Activated naive CD8-positive, alpha-beta T cell treated with anti-CD3 and anti-CD28 coated beads, Interleukin-2, amount 10 ng/mL, durations not matched to agents 7 days and 5 days (primary cell): ENCODE measurements at places on chromosomes 11 and 22.
A peak's percentile ranks its signal among the peaks of the same experiment; 100 is the strongest.

DNA sequence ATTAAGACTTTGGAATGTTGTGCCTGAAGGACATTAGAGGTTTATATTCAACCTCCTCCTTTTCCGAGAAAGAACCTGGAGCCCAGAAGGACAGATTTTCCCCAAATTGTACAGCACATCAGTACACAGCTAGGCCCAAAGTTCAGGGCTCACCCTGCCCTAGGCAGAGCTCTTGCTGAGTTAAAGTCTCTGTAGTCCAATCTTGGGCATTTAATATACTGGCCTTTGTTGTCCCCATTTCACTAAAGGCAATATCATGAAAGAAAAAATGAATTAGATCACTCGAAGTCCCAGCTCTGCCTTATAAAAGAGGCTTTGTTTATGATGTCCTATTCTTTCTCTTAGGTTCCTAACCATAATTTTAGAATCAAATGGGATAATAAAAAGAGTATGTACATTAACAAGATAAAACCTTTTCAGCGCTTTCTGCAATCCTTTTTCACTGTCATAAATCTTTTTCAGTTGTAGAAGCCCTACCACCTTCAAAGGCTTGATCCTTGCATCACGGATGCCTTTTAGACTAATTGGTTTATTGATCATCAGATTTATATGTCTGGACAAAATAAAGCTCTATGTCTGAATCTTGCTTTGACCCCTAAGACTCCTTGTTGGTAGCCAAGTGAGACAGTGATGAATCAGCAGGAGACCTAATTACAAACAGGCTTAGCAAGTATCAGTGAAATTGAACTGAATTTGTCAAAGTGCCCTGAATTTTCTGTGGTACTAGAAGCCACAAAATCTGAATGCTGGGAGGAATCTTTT is 39.8 kb downstream of the RELT start:
- no peak for DNase-seq

DNA sequence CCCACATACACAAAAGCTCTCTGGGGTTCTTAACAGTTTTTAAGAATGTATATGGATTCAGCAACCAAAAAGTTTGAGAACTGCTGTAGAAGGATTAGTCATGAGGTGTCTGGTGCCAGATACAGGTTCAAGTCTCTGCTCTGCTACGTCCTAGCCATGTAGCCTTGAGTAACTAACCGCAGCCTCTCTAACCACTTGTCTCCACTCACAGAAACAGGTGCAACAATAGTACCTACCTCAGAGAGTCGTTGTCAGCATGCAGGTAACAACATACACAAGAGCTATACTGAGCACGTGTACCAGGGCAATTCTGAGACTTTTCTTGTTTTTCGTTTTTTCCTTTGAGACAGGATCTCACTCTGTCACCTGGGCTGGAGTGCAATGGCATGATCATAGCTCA is 26.9 kb downstream of the CBX7 start:
- no peak for DNase-seq

GRCh38 chr22:30547188-30547587 is 647 bp upstream of the SEC14L6 start:
- DNase-seq, result no peak

DNA sequence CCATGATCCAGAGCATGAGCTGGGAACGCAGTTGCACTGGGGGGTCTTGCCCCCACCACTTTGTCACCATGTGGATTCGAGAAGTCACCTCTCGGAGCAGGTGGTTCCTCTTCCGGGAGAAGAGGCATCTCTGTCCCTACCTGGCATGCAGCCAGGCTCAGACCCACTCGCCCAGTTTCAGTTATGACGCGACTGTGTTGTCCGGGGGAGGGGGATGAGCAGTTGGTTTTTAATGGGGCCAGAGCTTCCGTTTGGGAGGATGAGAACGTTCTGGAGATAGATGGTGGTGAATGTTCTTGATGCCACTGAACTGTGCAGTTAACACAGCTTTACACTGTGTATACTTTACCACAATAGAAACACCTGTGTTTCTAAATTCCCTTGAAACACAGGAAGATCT is 41.5 kb downstream of the DHCR7 start:
- DNase-seq, result no peak

DNA sequence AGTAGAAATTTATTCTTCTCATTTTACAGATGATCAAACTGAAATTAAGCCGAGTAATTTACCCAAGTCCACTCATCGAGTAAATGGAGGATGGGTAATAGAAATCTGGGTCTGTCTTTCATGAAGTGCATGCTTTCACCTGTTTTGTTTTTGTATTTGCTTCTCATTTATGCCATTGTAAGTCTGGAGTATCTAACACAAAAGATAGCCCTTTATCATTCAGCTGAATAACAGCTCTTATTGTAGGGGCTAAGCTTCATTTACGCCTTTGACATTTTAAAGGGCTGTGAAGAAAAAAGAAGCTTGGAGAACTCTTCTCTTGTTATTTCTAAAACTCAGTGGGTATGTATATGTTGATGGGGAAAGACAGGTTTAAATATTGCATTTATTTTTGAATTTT is 1196.2 kb upstream of the TENM4 start:
- DNase-seq, result no peak

DNA sequence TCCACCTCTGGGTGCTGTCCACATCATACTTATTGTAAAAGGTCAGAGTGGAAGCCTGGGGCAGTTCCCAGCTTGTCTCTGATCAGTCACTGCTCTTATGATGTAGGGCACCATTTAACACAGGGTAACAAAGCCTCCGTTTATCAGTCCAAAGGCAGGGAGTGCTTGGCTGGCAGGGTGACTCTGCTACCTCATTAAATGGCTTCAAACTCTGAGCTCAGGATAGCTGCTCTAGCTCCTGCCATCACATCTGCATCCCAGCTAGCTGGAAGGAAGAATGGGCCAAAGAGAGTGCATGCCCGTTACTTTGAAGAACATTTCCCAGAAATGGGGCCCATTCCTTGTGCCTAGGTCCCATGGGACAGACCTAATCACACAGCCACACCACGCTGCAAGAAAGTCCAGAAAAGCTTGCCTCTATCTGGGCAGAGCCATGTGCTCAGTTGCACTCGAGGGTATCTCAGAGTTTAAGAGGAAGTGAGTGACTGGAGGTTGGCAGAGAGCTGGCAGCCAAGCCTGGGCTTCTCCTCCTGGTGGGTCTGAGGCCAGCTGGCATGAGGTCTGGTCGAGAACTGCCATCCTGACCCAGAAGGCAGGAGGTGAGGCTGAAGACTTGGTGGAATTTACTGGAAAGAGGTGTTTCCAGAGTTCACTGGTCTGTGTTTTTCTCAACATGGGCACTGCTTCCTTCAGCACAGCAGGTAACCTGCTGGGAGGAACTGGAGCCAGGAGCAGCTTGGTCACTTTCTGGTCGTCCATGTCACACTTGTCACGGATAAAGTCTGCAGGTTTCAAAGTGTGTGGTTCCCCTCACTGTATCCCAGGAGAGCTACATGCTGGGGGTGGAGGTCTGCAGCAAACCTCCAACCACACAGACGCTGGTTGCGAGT is 935.7 kb downstream of the BRD1 start:
- DNase-seq, result no peak

DNA sequence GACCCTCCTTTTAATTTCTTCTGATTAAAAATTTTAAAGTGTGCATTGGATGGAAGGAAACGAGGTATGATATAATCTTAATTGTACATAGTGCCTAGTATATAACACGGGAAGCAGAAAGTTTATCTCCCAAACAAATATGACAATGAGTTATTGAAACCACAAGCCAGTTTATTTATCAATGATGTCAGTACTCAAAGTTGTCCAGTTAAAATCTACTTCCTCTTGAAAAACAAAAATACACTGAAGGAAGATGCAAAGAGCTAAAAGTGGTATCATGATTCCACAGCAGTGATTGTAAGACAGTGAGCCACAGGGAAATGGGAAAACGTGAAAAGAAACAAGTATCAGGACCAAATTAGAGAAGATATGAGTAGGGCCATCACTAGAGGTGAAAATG is 18.8 kb upstream of the OR5B21 start:
- no peak for DNase-seq

- no peak for DNase-seq
These were observed 918 bp upstream of the CAPN5 start for GRCh38 chr11:77065878-77066228.

- DNase-seq, result no peak
These were observed 241.3 kb upstream of the NCAM1 start for GRCh38 chr11:112719736-112720525.

DNA sequence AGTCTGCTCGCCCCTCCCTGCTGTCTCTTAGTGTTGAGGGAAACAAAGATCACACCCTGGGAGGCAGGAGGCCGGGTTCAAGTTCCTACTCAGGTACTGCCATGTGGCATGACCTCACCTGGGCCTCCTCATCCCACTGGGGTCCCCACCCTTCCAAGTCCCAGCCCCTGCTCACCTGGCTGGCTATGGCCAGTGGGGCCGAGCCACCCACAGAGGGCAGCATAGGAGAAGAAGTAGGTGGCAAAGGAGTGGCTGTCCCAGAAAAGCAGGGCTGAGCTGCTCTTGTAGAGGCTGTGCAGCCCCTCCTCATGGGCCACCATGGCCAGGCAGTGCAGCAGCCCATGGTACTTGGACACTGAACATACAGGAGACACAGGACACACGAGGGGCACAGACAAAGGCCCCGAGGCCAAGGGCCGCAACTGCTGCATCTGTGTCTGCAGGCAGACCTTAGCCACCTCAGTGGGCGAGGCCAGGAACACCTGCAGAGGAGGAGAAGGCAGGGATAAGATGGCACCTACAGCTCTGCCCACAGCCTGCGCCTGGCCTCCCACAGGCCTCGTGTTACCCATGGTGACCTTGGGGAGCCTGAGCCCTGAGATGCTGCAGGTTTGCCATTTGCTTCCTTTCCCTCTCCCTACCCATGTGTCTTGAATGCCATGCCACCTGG is 50.6 kb upstream of the MPEG1 start:
- no peak for DNase-seq

DNA sequence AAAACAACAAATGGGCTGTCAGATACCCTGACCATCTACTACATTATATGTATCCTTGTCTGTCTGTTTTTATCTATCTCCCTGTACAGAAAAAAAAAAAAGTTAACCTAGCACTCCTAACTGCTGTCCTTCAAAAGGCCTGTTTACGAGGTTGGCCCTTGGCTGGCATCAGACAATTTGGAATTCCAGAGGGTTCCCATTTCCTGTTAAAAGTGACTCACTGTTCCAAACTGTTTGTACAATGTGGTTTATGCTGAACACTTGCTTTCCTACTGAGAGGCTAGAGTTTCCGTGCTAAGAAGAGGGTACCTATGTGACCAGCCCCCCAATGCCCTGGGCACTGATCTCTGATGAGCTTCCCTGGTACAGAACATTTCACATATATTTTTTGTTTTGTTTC is 65.9 kb upstream of the HMGXB4 start:
- no peak for DNase-seq

GRCh38 chr11:843818-844692 is 1.4 kb downstream of the TSPAN4 start:
- DNase-seq, result no peak

DNA sequence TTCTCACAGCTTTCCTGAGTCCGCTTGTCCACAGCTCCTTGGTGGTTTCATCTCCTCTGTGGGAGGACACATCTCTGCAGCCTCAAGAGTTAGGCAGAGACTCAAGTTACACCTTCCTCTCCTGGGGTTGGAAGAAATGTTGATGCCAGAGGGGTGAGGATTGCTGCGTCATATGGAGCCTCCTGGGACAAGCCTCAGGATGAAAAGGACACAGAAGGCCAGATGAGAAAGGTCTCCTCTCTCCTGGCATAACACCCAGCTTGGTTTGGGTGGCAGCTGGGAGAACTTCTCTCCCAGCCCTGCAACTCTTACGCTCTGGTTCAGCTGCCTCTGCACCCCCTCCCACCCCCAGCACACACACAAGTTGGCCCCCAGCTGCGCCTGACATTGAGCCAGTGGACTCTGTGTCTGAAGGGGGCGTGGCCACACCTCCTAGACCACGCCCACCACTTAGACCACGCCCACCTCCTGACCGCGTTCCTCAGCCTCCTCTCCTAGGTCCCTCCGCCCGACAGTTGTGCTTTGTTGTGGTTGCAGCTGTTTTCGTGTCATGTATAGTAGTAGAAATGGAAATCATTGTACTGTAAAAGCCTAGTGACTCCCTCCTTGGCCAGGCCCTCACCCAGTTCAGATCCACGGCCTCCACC is 11.7 kb downstream of the RASD2 start:
- DNase-seq, result peak; percentile 87

DNA sequence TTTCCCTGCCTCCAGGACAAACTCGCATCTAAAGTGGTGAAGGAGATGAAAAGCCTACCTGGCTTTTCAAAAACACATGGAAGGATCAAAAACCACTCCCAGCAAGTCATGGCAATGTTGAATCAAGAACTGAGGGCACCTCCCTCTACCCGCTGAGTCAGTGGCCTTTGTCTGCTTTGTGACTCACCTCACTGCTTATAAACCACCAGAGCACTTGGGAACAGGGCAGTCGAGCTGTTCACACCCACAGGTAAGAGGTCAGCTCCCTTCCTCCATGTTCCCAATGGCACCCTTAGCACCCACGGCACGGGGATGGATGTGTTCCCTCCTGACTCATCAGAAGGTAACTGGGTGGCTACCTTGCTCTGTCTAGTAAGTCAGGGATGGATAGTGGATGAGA is 21.7 kb downstream of the TENM4 start:
- DNase-seq, result no peak

DNA sequence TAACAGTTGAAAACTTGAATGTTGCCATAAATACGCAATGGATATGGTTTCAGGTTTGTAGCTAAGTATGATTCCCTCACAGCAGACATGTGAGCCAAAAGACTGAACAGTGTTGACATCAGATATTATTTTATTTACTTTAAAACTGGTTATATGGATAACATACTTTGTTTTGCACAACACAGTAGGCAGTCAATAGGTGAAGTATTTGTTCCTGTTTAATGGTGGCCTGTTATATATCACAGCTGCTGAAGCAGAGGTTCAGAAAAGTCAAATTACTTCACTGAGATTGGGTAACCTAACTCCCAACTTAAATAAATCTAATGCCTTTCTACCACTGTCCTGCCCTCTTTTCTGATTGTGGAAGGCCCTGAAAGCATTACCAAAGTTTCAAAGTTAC is 44.6 kb downstream of the YAP1 start:
- no peak for DNase-seq

GRCh38 chr11:371051-371450 is 1.8 kb downstream of the B4GALNT4 start:
- DNase-seq, result no peak

DNA sequence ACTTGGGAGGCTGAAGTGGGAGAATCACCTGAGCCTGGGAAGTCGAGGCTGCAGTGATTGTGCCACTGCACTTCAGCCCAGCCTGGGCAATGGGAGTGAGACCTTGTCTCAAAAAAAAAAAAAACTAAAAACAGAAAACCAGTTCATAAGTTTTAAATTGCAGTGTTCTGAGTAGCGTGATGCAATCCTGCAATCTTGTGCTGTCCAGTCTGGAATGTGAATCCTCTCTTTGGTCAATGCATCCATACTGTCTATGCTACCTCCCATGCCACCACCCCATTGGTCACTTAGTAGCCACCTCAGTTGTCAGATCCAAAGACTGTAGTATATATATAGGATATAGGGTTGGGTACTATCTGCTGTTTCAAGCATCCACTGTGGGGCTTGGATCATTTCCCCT is 11.1 kb downstream of the YAP1 start:
- DNase-seq, result no peak
